ENCODE measurements at places on chromosomes 6 and 20.
A peak's percentile ranks its signal among the peaks of the same experiment; 100 is the strongest.

DNA sequence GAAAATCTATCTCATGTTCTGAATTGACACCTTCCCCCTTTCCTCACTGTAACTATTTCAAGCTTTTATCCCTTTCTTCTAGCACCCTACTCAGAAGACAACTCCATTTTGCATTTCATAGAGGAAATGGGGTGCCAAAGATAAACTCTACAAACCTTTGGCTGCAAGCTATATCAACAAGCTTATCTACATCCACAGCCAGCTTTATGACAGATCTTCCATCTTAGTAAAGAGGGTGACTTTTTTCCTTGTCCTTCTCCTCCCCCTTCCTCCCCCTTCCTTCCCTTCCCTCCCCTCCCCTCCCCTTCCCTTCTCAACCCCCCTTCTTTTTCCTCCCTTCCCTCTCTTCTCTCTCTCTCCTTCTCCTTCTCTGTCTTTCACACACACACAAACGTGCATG lies 58.0 kb upstream of the OLIG3 start:
- DNase-seq, result no peak

GRCh38 chr20:3158968-3159431 lies 665 bp downstream of the FASTKD5 start:
- no peak for DNase-seq

DNA sequence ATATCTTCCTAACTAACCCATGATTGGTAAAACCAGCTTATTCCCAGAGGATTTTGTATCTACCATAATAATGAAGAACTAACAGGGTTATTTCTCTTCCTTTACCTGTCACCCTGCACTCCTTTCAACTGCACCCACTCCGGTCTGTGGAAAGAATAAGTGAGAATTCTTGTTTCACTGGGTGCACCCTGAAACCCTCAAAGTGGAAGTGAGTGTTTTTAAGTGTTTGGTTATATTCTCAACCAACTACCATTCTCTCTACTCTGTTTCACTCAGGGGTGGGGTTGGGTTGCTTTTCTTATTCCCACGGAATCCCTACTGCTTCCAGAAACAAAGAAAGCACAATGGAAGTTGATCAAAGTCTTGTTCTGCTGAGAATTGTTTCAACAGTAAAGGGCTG lies 42.6 kb upstream of the KHDRBS2 start:
- DNase-seq, result no peak

DNA sequence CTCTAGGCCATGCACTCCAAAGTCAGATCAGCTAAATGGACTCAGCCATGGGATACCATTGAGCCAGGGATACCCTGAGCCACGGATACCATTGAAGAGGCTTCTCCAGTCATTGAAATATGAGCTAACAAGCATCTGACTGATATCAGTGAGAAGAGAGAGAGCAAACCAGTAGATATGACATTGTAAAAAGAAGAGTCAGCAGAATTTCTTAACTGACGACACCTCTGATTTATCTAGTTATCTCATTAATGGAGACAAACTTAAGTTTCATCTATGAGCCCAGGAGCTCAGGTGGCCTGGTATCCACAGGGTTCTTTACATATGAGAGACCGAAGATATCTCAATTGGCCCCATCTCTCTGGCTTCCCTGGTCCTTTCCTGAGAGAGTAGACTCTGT lies 140.6 kb downstream of the TBC1D7 start:
- no peak for DNase-seq

GRCh38 chr6:113405326-113406047 lies 451.7 kb upstream of the MARCKS start:
- no peak for DNase-seq

DNA sequence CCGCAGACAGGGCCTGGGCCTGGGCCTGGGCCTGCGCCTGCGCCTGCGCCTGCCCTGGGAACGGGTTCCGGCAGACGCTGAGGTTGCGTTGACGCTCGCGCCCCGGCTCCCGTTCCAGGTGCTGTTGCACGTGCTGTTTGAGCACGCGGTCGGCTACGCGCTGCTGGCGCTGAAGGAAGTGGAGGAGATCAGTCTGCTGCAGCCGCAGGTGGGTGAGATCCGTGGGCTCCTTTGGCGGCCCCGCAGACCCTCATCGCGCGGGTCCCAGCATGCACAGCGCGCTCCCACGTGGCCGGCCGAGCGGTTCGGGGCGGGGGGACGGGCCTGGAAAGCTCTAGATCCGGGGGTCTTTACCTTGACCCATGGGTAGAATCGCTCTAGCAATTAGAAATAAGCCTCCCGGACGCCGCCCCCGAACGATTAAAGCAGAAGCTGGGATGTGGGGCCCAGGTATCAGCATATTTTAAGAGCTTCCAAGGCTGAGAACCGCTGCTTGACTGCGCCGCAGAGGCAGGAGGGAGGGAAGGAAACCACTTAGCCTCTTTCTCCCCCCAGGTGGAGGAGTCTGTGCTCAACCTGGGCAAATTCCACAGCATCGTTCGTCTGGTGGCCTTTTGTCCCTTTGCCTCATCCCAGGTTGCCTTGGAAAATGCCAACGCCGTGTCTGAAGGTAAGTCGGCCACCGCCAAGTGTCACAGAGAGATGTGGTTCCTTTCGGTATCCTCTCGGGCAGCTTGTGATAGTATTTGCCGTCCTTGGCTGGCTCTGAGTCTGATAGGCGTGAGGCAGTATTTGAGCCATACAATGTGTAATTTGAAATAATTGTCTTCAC lies 508 bp downstream of the NOP56 start:
- no peak for DNase-seq

DNA sequence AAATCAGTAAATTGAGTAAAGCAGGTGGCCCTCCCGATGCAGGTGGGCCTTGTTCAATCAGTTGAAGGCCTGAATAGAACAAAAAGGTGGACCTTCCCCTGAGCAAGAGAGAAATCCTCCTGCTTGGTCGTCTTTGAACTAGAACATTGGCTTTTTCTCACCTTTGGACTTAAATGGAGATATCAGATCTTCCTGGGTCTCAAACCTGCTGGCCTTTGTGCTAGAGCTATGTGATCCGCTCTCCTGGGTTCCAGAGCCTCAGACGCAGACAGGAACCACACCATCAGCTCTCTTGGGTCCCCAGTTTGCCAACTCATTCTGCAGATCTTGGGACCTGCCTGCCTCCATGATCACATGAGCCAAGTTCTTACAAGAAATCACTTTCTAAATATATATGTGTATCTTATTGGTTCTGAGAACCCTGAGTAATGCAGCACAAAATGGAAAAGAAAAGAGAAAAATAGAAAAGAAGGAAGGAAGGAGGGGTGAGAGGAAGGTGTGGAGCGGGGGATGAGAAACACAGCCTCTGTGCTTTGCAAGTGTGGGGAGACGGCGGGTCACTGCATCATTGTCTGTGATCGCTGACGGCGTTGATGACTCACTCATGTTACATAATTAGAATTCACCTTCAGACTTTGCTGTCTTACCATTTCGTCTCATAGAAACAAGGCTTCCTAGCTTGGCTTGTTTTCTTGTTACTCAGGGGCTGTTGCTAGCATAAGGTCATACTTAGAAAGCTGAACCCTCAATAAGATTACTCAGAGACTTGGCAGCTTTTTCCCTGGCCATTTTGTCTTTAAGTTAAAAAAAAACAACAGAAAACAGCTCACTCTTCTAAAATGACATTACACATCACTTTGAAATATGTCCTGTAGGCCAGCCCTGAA lies 85.7 kb upstream of the NEDD9 start:
- DNase-seq, result peak; percentile 27

GRCh38 chr6:20058121-20058905 lies 154.0 kb downstream of the MBOAT1 start:
- no peak for DNase-seq

DNA sequence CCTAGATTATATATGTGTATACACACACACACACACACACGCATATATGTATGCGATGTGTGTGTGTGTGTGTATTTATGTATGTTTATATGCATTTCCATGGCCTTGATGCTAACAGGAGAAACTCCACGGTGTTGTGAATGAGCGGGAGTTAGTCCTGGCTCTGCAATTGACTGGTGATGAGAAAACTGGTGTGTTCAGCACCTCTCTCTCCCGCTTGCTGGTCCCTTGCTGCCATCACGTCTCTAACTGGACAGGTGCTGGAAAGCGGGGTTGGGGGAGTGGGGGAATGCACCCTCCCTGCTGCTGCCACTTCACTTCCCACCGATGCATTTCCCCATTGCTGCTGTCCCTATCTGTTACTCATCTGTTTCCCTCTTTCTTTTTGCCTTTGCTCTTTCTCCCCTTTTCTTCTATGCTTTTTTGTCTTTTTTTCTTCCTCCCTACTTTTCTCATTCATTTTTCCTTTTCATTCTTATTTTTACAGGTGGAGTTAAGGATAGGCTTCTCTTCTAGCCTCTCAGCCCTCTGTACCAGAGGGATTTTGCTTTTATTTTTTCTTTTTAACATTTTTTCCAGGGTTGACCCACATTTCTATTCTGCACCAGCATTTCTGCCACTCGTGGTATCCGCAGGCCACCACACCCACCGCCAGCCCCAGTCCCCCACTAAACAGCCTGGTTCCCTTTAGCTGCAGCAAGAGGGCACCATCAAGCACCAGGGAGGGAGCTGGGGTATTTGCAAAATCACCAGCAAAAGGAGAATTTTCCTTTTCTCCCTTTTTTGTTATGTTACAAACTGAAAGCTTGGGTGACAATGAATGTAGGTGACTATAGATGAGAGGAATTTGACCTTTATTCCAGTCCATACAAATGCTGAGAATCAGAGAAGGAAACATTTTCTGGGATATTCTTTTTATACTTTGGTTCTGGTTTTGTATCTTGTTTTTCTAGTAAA lies 115.6 kb downstream of the TCP11 start:
- no peak for DNase-seq

- no peak for DNase-seq
Observed at GRCh38 chr6:82263916-82264315, 16.4 kb upstream of the IBTK start.

- no peak for DNase-seq
Observed at GRCh38 chr6:160004419-160005175, 35.7 kb downstream of the IGF2R start.

DNA sequence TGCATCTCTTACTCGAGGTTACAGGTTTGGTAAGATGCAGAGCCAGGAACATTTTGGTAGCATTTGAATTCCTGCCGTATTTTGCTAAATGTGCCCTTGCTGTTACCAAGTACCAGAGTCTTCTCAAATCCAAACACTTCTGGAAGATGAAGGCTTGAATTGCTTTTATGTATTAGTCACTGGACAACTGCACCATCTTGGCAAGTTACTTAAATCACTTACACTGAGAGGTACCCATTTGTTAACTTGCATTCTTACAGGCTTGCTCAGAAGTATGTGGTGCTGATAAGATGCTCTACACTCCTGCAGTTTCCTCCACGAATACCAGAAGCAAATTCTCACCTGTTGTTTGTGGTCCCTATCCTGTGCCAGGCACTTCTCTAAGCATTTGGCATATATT lies 12.7 kb downstream of the IL22RA2 start:
- no peak for DNase-seq

DNA sequence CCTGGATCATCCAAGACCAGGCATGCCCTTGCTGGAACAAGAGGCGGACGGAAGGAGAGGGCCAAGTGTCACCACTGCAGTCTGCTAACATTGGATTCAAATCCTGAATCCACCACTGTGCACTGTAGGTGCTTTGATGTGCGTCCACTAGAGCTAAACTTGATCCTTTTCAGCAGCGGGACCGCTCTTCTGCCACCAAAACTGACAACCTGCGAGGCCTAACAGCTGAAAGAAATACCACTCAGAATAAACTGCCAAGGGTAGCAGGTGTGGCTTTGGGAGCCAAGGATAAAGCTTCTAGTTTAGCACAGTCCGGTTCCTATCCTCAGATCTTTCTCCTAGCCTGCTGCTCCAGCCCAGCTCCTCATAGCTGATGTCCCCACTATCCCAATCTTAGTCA lies 108.0 kb downstream of the ATXN1 start:
- DNase-seq, result no peak

GRCh38 chr6:56620229-56620868 lies 22.3 kb downstream of the DST start:
- DNase-seq, result no peak

- DNase-seq, result no peak
Observed at GRCh38 chr6:155710704-155711103, 255.1 kb upstream of the NOX3 start.

- DNase-seq, result no peak
Observed at GRCh38 chr6:26033941-26034354, 53.3 kb upstream of the HFE start.

DNA sequence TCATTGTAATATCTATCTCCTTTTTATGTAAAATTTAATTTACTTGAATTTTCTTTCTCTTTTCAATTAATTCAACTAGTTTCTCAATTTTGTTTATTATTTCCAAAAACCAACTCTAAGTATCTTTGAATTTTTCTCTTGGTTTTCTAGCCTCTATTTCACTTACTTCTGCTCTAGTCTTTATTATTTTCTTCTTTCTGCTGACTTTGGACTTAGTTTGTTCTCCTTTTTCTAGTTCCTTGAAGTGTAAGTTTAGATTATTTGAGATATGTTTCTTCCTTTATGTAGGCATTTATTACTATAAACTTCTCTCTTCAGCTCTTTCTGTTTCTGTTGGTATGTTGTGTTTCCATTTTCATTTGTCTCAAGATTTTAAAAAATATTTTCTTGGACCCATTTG lies 70.8 kb downstream of the TNFAIP3 start:
- no peak for DNase-seq

DNA sequence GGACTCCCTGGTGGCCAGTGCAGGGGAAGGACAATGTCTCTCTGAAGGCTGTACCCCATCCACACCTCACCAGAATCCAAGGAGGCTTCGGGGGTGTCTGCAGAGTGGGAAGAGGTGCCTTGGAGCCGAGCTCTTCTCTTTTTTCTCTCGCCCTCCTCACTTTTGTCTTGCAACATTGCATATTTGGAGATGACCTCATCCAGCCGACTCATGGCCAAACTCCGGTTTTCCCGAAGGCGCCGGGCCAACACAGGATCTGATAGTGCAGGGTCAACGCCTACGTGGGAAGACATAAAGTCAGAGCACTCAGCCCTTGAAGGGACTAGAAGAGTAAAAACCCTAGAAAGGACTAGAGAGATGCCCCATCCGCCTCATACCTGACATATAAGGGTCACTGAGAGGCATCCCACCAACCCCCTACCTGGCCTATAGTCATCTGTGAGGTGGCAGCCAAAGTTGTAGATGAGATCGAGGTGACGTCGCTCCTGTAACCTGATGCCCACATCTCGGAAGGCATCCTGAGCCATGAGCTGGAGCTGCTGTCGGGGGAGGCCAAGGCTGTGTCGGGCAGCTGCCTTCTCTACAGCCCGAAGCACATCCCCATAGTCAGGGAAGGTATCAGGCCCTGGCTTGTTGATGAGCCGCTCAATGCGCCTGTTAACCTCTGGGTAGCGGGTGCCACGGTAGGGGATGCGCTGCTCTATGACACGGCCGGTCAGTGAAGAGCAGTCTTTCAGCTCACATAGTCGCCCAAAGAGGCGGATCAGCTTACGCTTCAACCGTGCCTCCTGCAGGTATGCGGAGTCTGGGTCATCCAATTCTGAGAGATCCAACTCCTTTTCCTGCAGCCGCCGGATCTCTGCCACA lies 3.0 kb upstream of the ZBTB22 start:
- no peak for DNase-seq

- no peak for DNase-seq
Observed at GRCh38 chr6:100376103-100376502, 88.6 kb downstream of the SIM1 start.

- no peak for DNase-seq
Observed at GRCh38 chr6:44603044-44603686, 215.7 kb downstream of the CDC5L start.

GRCh38 chr20:53801609-53802370 lies 208.2 kb upstream of the ZNF217 start:
- DNase-seq, result no peak

- DNase-seq, result no peak
Observed at GRCh38 chr20:8267009-8267408, 134.9 kb downstream of the PLCB1 start.
